ENCODE measurements at places on chromosomes 4 and X. TPM values are rescaled to one million over a fixed set of nuclear protein-coding genes. Genes with fewer than 3 reads are reported as not detected.

Gene UBA1
- 154 TPM for total RNA-seq

Gene SLC25A6
- total RNA-seq: 188 TPM

Gene GABRB1
- total RNA-seq: 3.1 TPM

Gene AADAT
- 2.0 TPM for total RNA-seq

Gene CCDC110
- total RNA-seq: 2.3 TPM

Gene ASB5
- total RNA-seq: under 0.01 TPM

Gene ENPP6
- total RNA-seq: not detected

Gene PARM1
- 0.38 TPM for total RNA-seq

Gene P2RY8
- total RNA-seq: not detected

Gene GABRQ
- total RNA-seq: not detected

Gene PDLIM3
- total RNA-seq: 54.6 TPM

Gene ABCG2
- 14.6 TPM for total RNA-seq

Gene ENAM
- under 0.01 TPM for total RNA-seq

Gene PTTG2
- total RNA-seq: not detected

Gene HSD17B10
- total RNA-seq: 113 TPM

Gene TEX13C
- not detected for total RNA-seq

Gene GPR82
- not detected for total RNA-seq

Gene SPANXN4
- total RNA-seq: not detected

Gene H2BW2
- not detected for total RNA-seq

Gene ADRA2C
- total RNA-seq: 0.85 TPM

Gene S100P
- total RNA-seq: not detected

Gene NDNF
- total RNA-seq: 0.56 TPM

Gene SRPK3
- total RNA-seq: 0.85 TPM

Gene ESX1
- not detected for total RNA-seq

Gene PNMA6F
- not detected for total RNA-seq

Gene SPON2
- 18.9 TPM for total RNA-seq

Gene NIPAL1
- 2.9 TPM for total RNA-seq

Gene YY2
- total RNA-seq: 1.2 TPM

Gene TACR3
- not detected for total RNA-seq

Gene USP17L11
- total RNA-seq: not detected

Gene USP26
- total RNA-seq: not detected

Gene MMRN1
- total RNA-seq: 3.8 TPM

Gene CFAP299
- total RNA-seq: 6.5 TPM

Gene PASD1
- total RNA-seq: not detected

Gene BGN
- 43.9 TPM for total RNA-seq

Gene TLR3
- 3.6 TPM for total RNA-seq

Gene RIPPLY1
- not detected for total RNA-seq

Gene GPR173
- total RNA-seq: 2.0 TPM

Gene SMR3B
- total RNA-seq: not detected

Gene MANBA
- total RNA-seq: 24.9 TPM

Gene RNF175
- not detected for total RNA-seq

Gene PI4K2B
- 27.3 TPM for total RNA-seq

Gene IL1RAPL1
- total RNA-seq: 2.3 TPM

Gene PAGE1
- total RNA-seq: not detected

Gene ZDHHC15
- 0.56 TPM for total RNA-seq

Gene KLHL13
- 7.1 TPM for total RNA-seq

Gene HS3ST1
- 0.56 TPM for total RNA-seq

Gene CXXC4
- under 0.01 TPM for total RNA-seq

Gene PF4V1
- 10.2 TPM for total RNA-seq

Gene FAM120C
- total RNA-seq: 4.4 TPM

Gene SPANXA2
- not detected for total RNA-seq

Gene CENPI
- 7.3 TPM for total RNA-seq

Measured in regular cardiac myocyte (primary cell).